ENCODE measurements at places on chromosomes 2 and 18.
A peak's percentile ranks its signal among the peaks of the same experiment; 100 is the strongest.

- DNase-seq, result no peak
Observed at GRCh38 chr18:64275593-64276300, 126.9 kb upstream of the LINC00305 start.

GRCh38 chr2:186044761-186045160 lies 306.2 kb downstream of the FSIP2 start:
- DNase-seq, result no peak

- no peak for DNase-seq
Observed at GRCh38 chr2:239308661-239309397, 92.0 kb downstream of the HDAC4 start.

DNA sequence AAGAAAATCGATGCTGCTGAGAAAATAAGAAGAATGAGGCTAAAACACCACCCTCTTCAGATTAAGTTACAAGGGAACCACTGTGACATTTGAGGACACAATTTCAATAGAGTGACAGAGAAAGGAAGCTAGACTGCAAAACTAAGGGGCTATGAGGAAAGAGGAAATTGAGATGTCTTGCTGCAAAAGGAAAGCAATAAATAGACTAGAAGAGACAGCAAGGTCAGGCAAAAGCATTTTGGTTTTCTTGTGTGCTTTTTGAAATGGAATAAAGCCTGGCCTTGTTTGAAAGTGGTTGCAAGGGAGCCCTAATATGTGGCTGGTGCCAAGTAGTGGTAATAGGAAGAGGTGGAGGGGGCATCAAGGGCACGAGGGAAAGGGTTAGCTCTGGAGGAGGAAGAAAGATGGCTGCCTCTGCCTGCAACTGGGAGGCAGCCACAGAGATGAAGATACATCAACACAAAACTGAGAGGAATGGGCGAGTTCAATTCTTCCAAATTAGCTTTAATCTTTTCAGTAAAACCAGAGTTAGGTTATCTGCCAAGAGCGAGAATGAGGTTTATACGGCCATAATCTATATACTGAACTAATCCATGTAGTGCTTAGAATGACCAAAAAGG lies 1.2 kb upstream of the MRO start:
- DNase-seq, result no peak

- no peak for DNase-seq
Observed at GRCh38 chr2:183868707-183869106, 729.6 kb upstream of the ZNF804A start.

GRCh38 chr18:48402953-48403352 lies 6.2 kb downstream of the ZBTB7C start:
- DNase-seq, result no peak

GRCh38 chr18:56423626-56424025 lies 214.8 kb downstream of the TXNL1 start:
- no peak for DNase-seq

- DNase-seq, result no peak
Observed at GRCh38 chr2:165952741-165953211, 800 bp downstream of the TTC21B start.

DNA sequence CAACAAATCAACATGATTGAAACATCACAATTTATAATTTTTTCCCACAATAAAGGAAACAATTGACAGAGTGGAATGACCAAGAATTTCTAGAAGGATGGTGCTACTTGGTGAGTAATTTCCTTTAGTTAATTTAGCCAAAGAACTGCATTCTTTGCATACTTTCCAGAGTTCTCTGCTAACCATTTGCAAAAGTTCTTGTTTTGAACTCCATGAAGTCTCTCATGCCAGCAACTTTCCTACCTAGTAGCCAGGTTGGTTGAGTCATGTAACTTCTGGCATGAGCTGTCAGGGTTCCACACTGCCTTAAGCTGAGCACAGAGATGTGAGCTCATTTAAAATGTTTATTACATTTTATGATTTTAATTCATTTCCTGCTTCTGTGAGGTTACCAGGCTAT lies 539.6 kb downstream of the PID1 start:
- no peak for DNase-seq

- DNase-seq, result no peak
Observed at GRCh38 chr2:86815611-86816010, 24.9 kb upstream of the CD8A start.

DNA sequence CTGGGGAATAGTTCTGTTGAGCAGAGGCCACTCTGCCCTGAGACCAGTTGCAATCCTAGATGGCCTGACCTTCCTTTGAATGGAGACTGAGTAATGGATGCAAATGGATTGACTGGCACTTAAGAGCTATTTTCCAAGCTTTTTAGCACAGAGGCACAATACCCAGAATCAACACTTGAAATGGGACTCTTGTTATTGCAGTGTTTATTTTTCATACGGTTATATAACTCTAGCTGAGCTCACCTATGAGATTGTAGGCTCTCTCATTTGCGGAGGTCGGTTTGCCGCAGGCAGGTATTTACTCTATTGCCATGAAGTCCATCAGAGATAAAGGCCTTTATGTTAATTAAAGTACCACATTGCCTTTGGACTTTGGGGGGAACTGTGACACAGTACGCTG lies 422.3 kb upstream of the CELF4 start:
- no peak for DNase-seq

- no peak for DNase-seq
Observed at GRCh38 chr2:39839261-39839848, 60.3 kb upstream of the THUMPD2 start.

GRCh38 chr2:170873035-170873692 lies 55.9 kb upstream of the GORASP2 start:
- DNase-seq, result peak; percentile 78

DNA sequence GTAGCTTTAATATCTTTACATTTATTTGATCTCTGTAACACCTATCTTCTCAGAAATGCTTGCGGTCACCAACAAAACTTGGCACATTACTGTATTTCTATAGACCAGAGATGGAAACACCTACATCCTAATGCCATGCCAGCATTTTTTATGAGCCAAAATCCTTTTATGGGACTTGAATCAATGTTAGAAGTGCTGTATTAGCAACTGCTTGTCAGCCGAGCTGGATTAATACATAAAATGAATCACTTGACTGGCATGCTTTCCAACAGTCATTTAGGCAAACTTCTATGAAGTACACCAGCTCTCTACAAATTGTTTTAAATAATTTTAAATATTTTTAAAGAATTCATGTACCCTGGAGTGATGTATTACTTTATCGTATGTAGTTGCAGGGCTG lies 272.9 kb upstream of the NRP2 start:
- no peak for DNase-seq

DNA sequence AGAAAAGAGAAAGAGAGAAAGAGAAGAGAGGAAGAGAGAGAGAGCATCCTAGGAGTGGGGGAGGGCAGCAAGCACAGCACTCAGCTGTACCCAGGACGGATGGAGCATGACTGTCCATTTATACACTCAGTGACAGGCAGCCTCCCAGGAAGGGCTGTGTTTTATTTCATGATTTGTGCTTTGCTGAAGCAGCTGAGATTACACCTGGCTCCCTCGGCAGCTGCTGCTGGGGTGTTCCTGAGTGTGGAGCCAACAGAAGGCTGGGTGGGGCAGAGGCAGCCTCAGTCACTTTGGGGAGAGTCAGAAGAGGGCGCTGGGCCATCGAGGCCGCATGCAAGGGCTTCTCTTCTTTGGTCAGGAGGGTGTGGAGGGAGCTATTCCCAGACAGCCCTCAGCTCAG lies 47.8 kb upstream of the TEX51 start:
- DNase-seq, result no peak

DNA sequence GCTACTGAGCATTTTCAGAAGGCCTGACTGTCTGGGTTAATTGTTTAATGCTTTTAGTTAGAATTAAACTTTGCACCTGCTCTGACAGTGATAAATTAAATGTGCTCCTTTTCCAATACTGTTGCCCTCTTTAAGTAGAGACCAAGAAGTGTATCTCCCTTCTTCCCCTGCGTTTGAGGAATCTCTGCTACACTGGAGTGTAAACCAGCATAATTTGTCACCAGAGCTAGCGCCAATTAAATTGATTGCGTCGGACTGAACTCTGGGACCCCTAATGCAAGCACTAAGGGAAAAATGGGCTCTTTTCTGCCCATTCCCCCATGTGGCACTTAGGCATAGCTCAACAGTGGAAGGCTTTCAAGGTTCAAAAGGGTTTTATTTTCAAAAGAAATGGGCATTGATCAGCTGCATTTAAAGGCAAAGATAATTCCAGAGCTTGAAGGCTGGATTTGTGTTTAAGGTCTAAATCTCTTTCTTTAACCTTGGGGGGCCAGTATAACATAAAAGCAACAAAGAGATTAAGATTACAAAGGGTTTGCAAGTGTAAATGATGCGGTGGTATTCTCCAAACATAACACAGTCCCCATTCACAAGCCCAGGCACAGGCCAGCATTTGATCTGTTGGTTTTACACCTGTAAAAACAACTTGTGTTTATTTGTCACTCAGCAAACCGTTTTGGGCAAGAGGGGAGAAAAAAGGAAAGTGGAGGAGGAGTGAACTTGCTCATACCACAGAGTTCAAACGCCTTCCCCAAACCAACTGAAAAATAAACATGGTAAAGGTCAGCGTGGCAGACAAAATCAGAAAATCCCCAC lies 427.6 kb downstream of the BCL11A start:
- DNase-seq, result no peak

DNA sequence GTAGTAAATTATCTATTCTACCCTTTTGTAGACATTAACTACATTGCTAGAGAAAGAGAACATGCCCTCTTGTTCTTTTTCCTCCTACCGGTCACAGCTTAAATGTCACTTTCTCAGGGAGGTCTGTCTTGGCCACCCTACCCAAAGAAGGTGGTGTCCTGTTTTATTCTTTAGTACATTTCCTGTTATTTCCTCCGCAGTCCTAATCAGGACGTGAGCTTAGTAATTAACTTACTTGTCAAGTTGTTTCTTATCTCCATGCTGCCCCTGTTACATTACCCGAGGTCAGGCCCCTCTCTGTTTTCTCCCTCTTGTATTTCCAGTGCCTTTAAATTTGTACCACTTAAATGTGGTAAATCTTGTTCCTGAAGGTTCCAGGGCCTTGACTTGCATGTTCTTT lies 73.7 kb upstream of the RMDN2 start:
- no peak for DNase-seq
